ENCODE measurements at places on chromosomes 12 and 14.

GRCh38 chr12:6146951-6147350 is 22.5 kb upstream of the VWF start:
- no peak for DNase-seq

DNA sequence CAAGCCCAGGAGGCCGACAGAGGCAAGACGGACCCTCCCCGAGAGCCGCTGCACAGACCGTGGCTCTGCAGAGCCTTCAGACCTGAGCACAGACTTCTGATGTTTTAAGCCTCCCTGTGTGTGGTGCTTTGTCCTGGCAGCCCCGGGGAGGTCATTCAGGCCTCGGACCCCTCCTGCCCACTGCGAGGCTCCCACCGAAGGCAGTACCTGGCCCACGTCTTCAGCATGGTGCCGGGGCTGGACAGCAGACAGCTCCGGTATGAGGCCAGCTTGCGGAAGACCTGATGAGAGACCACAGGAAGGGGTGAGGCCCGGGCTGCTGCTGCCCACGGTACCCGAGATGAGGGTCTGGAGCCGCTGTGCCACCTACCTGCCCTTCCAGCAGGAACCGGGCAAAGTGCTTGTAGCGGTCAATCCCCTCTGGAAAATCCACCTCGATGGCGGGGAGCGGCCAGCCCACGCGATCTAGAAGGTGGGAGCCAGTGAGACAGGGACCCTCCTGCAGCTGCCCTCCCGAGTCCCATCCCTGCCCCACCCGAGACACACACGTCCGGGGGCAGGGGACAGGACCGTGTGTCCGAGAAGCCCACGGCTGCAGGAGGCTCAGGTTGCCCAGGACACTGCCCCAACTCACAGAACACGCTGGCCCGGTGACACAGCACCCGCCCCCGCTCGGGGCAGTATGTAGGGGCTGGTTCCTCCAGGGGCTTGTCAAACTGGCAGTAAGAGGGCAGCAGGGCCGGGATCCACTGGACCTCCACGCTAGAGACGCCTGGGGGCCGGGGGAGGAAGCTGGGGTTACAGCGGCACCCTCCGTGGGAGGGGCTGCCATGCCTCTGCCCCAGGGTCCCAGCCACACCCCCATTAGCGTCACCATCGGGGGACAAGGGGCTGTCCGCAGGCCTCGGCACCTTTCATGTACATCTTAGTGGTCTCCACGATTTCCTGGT is 35.6 kb upstream of the UBC start:
- DNase-seq, result no peak

GRCh38 chr14:24826390-24826789 is 192.4 kb upstream of the GZMB start:
- DNase-seq, result no peak

DNA sequence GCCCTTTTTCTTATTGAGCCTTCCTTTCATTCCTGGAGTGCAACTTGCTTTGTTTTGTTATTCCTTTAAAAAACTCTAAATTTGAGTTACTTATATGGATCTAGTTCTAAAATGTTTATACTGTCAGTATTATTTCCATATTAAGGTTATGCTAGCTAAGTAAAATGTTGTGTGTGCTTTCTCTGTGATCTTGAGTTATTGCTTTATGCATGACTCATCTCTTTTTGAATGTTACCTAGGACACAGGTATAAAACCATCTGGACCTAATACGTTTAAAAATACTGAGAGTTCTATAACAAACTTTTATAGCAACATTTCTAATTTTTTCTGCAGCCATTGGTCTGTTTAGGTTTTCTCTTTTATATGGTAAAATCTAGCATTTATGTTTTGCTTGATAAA is 132.8 kb upstream of the LGR5 start:
- no peak for DNase-seq

DNA sequence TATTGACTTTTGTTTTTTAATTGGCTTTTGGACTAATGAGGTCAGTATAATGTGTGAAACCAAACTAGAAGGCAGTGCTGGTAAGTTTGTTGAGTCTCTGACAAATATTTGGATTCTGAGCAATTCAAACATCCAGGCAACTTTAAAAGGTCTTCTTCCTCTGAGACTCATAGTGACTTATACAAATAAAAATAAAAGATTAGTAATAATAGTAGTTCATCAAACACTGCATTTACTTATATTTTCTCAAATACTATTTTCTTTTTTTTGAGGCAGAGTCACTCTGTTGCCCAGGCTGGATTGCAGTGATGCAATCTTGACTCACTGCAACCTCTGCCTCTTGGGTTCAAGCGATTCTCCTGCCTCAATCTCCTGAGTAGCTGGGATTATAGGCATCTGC is 337.9 kb downstream of the DAD1 start:
- DNase-seq, result no peak

GRCh38 chr14:56338674-56339073 is 220.5 kb downstream of the PELI2 start:
- no peak for DNase-seq

DNA sequence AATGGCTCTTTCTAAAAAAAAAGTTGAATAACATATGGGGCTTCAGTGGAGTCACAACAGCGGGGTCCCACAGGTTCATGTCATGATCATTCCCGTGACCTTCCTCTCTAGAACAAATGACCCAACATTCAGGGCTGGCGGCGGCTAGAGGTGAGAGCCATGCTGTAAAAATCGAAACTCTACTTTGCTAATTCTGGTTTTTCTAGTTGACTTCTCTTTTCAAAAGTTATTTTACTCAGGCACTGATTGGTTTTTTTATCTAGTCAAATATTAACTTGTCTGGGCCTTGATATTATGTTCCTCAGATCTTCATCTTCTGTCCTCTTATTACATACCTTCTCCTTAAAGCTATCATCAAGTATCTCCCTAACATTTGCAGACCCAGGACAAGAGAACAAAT is 402.9 kb upstream of the SOX5 start:
- DNase-seq, result no peak

DNA sequence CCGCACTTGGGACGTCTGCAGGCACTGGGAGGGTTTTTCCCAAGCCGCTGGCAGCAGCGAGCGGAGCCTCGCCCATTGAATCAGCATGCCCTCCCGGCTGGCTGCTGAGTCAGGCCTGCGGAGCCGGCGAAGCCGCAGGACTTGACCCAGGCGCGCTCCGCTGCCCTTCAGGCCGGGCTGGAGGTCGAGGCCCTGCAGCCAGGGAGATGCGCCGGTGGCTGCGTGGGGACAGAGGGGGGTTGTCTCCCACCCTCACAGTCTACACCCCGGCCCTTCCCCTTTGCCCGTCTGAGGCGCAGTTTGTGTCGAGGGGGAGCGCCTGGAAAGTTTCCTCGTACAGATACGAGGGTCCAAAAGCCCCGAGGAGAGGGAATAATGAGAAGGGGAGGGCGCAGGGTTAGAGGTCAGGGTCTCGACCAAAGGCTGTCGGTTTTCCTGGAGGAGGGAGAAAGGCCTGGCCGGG is 759 bp upstream of the KLC1 start:
- DNase-seq, result peak; percentile 83

- no peak for DNase-seq
Measured at GRCh38 chr14:29752221-29752923, 175.3 kb downstream of the PRKD1 start.

DNA sequence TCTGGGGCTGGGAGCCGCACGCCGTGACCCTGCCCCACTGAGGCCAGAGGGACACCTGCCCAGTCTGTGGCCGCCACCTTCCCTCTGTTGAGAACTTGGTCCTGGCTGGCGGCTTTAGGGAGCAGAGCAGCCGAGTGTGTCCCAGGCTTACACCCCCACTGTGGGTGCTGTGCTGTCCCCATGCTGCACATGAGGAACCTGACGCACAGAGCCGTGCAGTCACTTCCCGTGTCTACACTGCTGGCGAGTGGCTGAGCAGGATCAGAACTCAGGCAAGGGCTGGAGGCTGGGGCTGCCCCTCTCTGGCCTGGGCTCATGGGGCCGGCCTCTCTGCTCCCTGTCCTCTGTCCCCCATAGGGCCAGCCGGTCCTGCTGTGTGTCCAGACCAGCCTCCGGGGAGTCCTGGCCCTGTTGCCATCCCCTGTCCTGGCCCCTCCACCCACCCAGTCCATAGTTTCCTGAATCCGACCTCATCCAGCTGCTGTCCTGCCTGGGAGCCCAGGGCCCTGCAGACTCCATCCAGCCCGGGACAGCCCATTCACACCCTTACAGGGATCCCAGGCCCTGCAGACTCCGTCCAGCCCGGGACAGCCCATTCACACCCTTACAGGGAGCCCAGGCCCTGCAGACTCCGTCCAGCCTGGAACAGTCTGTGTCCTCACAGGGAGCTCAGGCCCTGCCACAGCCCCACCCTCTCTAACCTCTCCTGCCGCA is 10.3 kb downstream of the FBRSL1 start:
- no peak for DNase-seq

GRCh38 chr14:74014299-74014698 is 4.8 kb downstream of the ENTPD5 start:
- DNase-seq, result peak; percentile 42

- DNase-seq, result no peak
Measured at GRCh38 chr12:67989184-67989920, at the start of gene IFNG-AS1. TSS of gene IFNG-AS1 (plus strand) at chr12:67989447.

- no peak for DNase-seq
Measured at GRCh38 chr12:96335270-96335669, 65.0 kb downstream of the CDK17 start.

DNA sequence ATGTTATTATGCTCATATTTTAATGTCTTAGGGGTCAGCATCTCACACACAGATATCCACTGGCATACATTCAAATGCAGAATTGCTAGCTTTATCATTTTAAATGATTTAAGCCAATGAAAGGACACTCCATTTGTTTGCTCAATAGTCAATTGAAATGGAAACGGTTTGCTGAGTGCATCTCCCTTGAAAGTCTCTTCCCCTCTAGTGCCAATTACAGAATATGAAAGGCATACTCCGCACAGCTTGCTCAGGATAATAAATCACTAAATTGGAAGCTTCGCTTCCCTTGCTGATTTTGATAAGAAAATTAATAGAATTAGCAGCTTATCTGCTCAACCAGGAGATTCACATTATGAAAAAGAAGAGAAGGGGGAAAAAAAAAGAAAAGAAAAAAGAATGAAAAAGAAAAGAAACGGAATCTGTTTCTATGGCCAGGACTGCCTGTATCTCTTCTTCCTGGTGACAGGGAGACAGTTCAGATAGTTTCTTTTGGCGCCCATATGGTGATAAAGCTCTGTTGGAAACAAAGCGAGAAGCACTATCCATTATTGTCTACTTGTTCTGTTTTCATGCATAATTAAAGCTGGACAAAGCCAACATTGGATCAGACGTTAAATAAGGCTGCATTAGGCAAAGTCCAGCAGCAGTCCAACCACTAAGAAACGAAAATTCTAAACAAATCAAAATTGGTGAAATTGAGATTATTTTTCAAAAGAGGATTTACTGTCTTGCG is 225.0 kb downstream of the GXYLT1 start:
- DNase-seq, result no peak

- peak; percentile 47 for DNase-seq
Measured at GRCh38 chr14:52266179-52266578, 1.3 kb upstream of the PTGDR start.

- no peak for DNase-seq
Measured at GRCh38 chr12:112180422-112180821, 55.1 kb downstream of the TRAFD1 start.

DNA sequence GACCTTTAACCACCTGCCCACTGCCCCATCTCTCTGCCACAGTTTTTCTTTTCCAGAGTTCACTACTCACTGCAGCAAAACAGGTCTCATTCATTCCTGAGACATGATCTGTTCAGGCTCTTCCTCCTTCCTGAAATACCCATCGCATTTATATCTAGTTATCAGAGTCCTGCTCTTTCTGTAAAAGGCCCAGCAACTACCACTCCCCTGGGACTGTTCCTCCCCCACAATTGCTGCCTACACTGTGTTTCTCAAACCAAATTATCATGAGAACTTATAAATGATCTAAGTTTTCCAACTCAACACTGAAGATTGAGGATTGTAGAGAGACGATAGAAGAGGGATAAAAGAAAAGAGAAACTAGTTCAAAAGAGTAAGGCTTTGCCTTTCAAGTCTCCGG is 40.8 kb upstream of the EPS8 start:
- DNase-seq, result peak; percentile 21

DNA sequence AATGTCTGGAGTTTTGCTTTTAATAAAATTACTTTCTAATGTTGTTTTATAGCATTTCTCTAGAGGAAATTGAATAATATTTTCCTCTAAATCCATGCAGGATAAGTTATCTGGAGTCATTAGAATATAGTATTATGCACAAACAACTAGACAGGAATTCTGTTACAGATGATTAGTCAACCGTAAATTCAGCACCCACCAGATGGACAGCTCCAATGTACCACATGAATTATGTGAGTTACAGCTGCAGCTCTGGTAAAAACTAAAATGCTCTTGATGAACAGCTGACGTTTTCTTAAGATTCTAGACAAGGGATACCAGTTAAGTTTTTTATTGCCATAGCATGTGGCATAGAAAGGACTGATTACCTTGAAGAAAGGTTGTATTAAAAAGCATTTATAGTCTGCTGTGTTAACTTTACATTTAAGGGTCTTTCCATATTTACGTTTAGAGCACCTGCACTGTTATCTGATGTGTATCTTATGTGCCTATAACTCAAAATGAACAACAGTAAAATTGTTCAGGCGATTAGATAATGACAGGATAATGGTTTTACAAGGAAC is 321.4 kb upstream of the LRFN5 start:
- peak; percentile 25 for DNase-seq

GRCh38 chr14:31078766-31079165 is 52.6 kb upstream of the STRN3 start:
- no peak for DNase-seq

- no peak for DNase-seq
Measured at GRCh38 chr14:90613453-90613852, 202.8 kb downstream of the TTC7B start.

DNA sequence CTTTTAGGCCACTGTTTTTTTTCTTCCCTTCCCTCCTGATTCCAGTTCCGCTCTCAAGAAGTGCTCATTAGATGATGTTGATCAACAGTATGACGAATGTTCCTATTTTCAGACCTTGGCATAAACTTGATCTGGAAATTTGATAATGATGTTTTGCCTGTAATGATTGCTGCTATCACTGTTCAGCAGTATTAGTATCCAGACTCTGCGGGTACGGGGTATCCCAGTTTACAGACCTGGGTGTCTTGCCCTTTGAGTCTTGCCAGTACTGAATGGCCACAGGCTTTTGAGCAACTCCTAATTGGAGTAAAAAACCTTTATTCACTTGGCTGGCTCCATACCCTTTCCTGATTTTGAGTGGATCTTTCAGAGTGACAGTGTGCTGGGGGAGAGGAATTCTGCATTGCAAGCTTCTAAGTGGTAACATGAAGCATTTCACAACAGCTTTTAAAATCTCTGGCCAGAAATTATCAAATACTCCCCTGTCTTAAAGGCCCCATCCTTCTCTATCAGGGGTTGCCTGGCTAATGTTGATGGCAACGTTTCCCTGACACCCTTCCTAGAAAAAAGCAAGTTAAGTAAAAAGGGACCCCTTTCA is 5.9 kb upstream of the ASB8 start:
- no peak for DNase-seq

- DNase-seq, result no peak
Measured at GRCh38 chr14:79575032-79575431, 636.3 kb downstream of the DIO2 start.

- DNase-seq, result no peak
Measured at GRCh38 chr12:19208456-19208855, 78.9 kb downstream of the PLEKHA5 start.

All from fibroblast of villous mesenchyme (primary cell).